Activated gamma-delta T cell treated with Interleukin-2 at 50 U/mL for 16 hours (primary cell): ENCODE measurements at places on chromosomes 5 and 9.

GRCh38 chr5:176638437-176638836, 8.0 kb downstream of the EIF4E1B start:
- DNase-seq: no peak

DNA sequence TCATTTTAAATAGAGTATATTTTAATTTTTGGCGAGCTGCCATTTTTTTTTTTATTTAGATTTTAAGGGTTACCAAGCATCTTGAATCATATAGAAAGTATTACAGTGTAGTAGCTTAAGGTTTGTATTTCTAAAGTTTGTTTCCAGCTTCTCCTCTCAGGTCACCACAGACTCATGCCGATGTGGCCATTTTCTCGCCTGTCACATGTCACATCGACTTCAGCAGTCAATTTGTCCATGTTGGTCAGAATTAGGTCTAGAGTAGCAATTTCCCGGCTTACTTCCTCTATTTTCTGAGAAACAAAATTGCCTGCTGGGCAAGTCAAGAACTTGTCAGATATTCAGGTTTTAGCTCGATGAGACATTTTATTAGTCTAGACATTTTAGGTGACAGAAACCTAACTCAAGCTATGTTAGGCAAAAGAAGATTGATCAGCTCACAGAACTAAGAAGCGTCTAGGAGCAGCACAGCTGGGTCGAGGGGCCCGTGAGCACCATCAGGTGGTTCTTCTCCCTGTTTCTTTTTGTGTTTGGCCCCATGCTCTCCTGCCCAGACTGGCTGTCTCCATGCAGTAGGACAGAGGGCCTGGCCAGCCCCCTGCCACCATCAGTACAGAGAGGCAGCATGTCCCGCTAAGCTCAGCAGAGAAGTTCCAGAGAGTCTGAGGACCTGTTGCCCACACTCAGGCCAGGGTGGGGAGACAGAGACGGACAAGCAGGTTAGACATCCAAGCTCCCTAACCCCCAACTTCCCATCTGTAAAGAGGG, 48.4 kb upstream of the AFAP1L1 start:
- no peak for DNase-seq

DNA sequence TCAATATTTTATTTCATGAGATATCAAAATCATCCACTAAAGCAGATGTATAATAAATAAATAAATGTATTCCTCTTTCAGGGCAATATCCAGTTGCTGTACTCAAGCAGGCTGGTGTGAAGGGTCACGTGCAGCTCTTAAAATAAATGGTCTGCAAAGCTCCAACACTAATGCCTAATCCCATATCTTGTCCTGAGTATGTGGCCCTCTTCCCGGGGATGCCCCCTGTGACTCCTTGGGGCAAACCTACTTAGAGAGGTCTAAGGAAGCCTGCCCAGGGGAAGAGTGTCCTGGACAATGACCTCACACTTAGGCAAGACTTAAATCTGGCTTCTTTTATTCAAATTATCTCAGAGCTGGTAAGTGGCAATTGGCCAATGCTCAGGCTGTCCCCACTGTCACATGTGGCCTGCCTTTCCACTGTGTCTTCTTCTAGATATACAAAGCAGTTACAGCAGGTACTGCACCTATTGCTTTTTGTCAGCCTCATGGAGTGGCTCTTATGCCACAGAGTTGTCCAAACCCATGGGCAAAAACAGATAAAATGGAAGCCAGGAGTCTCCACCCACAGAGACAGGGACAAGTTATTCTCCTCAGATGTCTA, 55.3 kb downstream of the SEMA5A start:
- no peak for DNase-seq

GRCh38 chr5:150113047-150113744, 26.8 kb upstream of the CSF1R start:
- no peak for DNase-seq

DNA sequence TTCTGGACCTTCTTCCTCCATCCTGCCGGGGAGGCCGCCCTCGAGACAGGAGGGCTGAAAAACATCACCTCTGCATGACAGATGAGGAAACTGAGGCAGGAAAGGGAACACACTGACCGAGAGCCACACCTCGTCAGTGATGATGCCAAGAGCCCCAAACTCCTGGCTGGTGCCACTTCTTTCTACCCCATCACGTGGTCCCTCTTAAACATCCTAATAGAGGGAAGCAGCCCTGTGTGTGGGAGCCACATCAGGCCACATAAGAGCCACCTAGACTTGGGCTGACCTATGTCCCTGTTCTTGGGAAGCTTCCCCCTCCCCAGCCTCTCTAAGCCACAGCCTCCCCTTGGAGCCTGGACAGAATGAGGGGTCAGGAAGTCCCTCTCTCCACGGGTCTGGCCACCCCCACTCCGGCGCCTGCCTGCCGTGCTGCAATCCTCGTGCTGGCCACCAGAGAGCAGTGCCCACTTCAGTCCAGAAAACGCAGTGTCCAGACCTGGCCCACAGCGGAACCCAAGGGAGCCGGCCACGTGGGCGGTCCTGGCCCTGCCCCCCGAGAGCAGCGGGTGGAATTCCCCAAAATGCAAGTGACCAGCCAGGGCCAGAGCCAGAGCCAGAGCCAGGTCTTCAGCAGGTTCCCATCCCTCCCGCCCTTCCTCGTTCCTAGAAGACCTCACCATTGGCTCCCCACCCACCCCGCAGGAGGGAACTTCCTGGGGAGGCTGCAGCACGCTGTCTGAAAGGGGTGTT, 54.7 kb upstream of the SARDH start:
- DNase-seq: peak; percentile 40

DNA sequence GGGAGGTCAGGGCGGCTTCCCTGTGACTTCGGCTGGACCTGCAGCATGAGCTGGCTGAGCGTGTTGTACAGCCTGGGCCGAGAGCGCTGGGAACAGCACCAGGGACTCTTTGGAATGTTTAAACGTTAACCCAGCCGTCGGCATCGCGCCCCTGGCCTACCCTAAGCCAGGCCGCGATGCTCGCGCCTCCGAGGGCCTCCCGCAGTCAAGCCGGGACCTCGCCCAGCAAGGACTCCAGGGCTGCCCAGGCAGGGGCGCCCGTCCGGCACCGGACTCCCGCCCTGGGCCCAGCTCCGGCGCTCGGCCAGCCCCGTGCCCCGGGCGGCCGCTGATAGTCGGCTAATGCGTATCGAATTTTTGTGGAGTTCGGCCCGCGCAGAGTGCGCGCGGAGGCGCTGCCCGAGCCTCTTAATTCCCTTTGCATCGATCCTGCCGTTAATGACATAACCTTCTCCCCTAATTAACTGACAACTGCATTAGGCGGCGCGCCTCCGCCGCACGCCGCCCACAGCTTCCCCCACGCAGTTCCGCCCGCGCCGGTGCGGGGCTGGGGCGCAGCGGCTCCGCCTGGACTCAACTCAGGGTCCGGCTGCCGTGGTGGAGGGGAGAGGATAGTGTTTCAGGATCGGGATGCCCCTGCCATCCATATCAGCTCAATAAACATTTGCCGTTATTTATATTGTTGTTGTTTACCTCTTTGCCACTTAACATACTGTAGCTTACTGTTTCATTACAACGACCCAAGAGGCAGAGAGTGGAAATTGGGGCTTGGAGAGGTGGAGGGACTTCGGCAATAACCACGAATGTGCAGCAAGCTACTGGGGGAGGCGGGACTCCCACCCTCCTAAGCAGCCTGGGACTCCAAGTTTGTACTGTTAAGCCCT, 28.8 kb upstream of the CDC23 start:
- DNase-seq: no peak

- no peak for DNase-seq
These were observed 72.0 kb downstream of the ZFAND5 start for GRCh38 chr9:72292874-72293607.
